ENCODE measurements at places on chromosomes 2 and 18. TPM values are rescaled to one million over a fixed set of nuclear protein-coding genes. Genes with fewer than 3 reads are reported as not detected.

The GPR75 gene
- 1.2 TPM for total RNA-seq

The GCKR gene
- total RNA-seq, result not detected

The HOXD12 gene
- not detected for total RNA-seq

The TMEM163 gene
- not detected for total RNA-seq

The ALPP gene
- total RNA-seq, result not detected

The NAT8 gene
- total RNA-seq, result not detected

The ITGAV gene
- 146 TPM for total RNA-seq

The FSHR gene
- total RNA-seq, result not detected

The ZNF407 gene
- total RNA-seq, result 14.2 TPM

The IMPACT gene
- 58.3 TPM for total RNA-seq

The TCF7L1 gene
- total RNA-seq, result 31.8 TPM

DNA sequence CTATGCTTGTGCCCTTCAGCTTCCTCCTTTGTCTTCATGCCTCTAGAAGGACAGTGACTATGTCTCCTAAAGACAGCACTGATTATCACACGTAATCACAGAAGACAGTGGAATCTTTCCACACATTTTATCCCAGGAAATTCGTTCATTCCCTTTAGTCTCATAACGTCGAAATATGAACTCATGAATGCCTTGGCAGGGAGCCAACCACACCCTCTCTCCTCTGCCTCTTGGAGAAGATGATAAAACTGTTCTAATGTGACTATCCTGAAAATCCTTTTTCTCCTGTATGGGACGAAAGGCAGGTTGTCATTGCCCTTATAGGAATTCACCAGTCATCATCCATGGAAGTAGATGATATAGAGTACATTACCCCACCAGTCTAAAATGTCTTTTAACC is 726.6 kb upstream of the FANCL start:
- DNase-seq, result no peak

DNA sequence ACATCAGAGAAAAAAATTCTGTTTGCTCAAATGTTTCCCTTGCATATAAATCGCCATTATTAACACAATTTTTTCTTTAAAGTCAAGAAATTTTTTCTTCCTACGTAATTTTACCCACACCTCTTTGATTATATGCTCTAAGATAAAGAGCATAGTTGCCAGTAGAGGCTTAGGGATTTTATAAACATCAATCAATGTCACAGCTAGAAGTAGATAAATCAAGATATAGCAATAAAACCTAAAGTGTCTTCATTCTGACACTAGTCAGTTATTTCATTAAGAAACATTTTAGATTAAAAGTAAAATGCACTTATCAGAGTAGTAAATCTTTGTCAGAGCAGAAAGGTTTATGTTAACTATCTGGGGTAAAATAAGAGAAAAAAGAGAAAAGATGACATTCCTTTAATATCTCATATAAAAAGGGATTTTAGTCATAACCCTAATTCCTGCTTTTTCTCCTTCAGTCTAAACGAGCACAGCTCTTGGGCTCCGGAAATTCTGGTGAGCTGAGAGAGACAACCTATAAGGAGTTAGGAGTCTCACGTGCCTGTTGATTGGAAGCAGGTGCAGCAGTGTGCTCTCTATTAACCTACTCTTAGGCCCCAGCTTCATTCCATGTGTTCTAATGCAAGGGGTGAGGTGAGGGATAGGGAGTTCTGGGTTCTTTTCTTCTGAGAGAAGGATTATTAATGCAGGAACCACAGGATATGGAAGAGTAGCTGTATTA is 172.4 kb upstream of the GULP1 start:
- no peak for DNase-seq

- no peak for DNase-seq
Observed at GRCh38 chr2:218221000-218221399, 4.0 kb downstream of the ARPC2 start.

DNA sequence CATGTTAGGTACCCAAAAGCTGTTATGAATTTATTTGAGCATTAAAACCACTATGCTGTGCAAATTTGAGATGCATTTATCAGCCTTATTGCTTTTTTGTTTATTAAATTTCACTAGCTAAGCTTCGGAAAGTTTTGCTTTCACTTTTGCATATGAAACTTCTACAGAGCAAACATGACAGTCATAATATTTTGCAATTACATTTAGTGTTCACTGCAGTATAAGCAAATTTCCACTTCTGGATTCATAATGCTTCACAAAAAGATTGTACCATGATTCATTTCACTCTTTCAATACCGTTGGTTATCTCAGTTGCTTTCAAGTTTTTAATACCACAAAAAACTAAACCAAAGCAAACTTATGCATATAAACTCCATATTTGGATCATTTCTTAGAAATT is 228.7 kb upstream of the SLC8A1 start:
- no peak for DNase-seq

DNA sequence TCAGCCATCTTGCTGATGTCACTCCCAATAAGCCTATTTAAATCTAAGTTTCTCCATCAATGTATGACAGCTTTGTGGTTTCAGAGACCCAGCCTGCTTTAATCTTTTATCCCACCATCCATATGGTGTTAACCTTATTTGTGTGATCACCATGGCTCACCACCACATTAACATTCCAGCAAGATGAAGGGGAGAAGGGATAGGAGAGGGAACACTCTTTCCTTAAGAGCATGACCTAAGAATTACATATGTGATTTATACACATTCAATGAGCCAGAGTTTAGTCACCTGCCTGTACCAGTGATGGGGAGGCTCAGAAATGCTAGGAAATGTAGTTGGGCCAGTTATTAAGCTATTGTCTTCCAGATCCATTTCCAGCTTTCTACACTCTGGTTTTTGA is 44.5 kb upstream of the CHN1 start:
- DNase-seq, result no peak

- DNase-seq, result no peak
Observed at GRCh38 chr2:62293490-62294271, 97.8 kb downstream of the B3GNT2 start.

DNA sequence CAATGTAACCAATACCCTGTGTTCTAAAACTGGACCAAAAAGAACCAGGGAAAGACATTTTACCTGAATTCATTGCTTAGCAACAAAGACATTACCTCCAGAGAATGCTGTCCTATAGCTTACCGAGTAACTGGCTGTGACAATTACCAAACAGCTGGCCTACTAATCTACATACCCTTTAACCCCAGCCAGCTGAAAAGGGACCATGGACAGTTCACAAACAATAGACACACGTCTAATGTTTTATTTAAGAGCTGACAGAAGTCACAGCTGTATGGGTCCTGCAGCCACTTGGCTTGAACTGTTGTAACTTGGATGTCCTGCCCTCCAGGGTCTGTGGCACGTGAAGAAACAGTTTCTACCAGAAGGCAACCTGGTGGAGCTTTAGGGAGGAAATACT is 130.1 kb upstream of the EFEMP1 start:
- DNase-seq, result no peak

DNA sequence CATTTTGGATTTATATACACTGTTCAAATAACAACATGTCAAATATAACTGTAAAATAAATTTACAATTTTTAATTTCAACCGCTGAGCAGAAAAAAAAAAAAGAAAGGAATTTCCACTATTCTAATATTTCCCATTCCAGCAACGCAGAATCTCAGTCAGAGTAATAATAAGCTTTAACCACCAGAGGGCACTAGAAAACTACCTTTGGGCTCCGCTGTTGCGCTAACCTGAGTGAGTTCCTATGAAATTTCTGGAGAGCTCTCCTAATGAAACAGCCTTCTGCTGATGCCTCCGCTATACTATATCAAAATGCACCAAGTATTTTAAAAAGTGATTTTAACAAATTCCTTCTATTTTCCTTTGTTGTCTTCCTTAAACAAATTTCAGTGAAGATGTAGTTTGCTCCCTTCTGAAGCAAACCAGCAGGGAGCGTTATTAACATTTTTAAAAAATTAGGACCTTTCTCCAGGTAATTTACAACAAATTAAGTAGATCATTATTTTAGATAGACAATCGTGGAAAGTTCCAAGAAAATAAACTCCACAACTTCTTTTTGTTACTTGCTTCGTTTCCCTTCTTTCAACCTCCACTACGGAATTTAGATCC is 23.0 kb downstream of the ERMN start:
- DNase-seq, result no peak

GRCh38 chr2:138949517-138949916 is 169.3 kb upstream of the NXPH2 start:
- no peak for DNase-seq

DNA sequence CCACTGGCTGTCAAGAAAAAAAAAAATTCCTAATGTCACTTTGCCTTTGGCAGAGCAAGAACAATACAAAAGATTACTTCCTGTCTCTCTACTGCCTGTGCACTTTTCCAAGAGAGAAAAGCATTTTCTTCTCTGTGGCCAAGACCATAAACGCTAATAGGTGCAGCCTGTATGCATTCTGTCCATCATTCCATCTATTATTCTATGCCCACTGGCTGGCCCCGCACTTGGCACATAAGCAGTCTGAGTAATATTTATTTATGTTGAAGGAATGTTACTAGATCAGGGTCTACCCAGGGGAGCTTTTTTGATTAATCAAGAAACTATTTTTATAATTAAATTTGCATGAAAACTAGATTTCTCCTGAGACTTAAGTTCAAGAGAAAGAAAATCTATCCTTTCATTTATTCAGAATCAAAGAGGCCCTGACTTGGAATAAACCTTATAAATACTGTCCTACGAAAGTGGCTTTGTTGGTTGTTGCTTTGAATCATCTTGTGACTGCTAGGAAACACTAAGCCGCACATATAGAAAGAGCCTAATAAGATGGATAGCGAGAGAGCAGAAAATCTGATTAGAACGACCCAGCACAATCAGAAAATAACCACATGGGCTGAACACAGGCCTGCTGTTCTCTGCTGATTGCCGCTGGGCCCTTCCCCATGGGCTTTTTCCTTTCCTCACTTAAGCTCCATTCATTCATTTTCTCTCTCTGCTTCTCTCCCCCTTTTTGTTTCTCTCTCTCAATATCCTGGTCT is 59.4 kb downstream of the MMADHC start:
- DNase-seq, result no peak

DNA sequence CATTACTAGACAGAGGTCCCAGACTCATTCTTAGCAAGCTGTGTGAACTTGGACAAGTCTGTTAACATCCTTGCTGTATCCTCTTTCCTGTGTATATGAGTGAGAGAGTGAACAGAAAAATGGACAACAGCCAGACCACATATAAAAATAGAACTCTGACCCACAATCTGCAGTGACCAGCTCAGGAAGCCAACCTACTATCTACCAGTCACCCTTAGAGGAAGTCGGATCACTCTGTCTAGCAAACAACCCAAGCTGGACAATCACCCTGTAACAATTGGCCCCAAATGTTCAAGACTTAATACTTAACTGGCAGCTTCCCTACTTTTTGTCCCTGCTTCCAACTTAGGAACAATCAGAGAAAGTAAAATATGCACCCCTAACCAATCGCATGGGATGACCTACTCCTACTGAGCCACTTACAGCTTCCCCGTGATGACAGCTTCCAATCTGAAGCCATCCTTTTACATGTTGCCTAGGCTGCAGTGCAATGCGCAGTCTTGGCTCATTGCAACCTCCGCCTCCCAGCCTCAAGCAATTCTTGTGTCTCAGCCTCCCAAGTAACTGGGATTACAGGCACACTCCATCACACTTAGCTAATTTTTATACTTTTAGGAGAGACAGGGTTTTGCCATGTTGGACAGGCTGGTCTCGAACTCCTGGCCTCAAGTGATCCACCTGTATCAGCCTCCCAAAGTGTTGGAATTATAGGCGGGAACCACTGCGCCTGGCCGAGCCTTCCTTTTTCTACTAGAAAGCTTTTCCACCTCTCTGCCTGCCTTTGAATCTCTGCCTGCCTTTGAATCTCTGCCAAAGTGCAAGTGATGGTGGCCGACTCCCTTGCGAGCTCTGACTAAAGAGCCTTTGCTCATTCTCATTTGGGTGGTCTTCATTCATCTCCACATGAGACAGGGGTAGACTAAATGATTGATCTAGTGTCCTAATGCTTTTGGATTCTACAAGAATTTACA is 158.3 kb upstream of the NDUFV2 start:
- no peak for DNase-seq

DNA sequence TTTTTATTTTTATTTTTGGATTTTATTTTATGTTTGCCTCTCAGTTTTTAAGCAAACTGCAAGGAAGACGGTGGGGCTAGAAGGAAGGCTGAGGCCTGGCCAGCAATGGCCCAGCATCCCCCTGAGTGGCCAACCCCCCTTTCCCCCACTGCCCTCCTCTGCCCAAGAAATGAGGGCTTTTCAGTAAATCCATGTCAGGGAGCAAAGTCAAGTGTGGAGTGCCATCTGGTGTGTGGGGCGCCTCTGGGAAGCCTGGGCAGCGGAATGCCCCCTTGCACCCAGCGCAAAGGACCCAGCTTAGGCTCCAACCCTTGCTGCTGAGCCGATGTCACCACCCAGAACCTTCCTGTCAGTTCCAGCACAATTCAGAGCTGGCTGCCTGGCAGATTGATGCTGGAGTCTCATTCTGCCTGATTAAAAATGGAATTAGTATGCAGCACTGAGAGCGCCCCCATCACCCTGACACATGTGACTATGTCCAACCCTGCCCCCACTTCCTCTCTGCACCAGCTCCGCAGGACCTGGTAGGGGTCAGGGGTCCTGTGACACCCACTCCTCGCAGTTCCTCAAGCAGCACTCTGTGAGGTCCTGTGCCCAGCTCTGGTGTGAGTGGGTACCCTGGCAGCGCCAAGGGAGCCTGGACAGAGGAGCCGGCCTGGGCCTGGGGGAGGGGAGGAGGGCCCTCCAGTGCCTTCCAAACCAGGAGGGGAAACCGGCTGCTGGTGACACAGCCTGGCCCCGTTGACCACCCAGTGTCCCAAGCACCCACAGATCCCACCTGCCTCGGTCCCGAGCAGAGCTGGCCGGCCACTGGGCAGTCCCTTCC is 9.2 kb upstream of the ALPP start:
- DNase-seq, result no peak

- no peak for DNase-seq
Observed at GRCh38 chr2:8644605-8645175, 37.2 kb upstream of the ID2 start.

GRCh38 chr18:37742436-37742835 is 176.8 kb upstream of the CELF4 start:
- no peak for DNase-seq

- no peak for DNase-seq
Observed at GRCh38 chr18:76952747-76953146, 130.4 kb downstream of the ZNF236 start.

DNA sequence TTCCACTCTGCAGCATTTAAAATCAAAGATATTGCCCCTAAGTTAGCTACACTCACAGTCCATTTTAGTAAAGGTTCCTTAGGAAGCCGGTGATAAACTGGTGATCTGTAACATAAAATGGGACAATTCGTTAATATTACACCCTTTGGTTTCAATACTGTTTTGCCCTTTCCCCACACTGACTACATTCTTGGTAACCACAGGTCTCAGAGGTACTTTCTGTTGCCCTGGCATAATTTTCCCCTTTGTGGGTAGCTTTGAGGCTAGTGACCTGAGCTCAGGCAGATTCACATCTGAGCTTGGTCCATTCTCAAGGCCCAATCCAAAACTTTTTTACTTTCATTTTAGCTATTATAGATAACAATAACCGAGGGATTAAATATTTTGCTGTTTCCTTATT is 32.9 kb upstream of the CSRNP3 start:
- DNase-seq, result no peak

DNA sequence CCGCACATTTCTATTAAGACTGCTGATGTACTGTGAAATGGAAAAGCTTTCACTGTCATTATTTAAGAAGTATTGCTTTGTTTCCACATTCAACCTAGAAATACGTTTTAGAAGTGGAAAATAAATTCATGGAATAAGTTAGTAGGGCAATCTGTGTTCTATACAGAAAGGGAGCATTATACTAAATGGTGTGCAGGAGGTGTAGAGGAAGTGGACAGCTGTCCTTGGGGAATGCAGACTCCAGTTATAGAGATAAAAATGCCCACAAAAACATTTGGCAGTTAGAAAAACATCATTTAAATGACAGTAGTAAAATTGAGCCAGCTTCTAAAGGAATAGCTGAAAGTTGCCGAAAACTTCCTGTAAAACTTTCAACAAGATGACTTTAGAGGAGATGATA is 46.8 kb downstream of the PIK3C3 start:
- DNase-seq, result no peak
